ENCODE measurements at places on chromosomes 2 and 18.

DNA sequence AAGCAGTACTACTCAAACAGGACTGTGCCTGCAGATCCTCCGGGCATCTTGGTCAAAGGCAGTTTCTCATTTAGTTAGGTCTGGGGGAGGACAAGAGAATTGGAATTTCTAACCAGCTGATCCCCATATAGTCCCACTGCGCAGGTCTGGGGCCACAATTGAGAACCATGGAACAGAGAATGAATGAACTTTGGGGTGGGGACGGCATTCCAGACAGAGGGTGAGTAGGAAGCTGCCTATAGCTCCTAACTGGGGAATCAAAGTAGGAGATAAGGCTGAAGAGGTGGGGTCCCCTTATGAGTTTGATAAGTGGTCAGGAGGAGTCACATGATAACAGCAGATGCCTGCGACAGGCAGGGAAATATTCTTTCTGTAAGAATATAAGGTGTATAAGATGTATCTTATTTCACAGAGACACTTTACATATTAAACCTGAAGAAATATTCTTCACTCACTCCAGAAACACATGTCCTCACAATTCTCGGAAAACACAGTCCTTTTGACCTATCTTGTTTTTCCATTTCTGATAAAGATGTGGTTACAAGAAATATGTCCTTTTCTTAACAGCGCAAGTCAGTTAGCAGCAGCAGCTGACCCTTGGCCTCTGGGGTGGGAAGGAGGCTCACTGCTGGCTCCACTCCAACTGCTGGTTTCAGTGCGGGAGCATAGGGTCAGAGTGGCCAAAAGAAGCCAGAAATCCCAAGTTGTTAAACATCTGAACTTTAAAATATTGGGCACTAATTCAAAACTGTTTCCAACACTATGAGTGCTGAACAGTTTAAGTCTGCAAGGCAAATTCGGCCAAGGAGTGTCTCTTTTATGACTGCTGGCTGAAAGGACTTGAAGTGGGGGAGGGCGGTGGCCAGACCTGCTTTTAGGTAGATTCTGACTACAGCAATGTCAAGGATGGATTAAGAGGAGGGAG is 12.6 kb upstream of the TMEM214 start:
- no peak for DNase-seq

DNA sequence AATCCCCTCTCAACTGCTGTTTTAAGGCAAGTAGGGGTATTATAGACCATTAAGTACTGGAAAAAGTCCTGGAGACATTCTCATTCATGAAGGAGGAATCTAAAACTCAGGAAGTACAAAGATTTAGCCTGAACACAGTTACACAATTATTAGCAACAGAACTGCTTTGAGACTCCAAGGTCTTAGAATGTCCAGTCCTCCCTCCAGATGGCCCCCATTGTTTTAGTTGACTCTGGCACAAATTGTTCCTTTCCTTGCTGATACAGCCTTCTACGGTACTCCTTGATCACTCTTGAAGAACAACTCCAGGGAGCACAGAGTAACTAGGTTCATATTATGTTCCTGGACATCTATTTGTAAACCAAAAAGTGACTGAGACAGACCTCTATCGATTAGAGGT is 210.1 kb upstream of the RND3 start:
- no peak for DNase-seq

GRCh38 chr2:241764275-241765241 is 12.1 kb upstream of the GAL3ST2 start:
- DNase-seq: no peak

GRCh38 chr18:38458698-38459097 is 893.1 kb upstream of the CELF4 start:
- DNase-seq: no peak

DNA sequence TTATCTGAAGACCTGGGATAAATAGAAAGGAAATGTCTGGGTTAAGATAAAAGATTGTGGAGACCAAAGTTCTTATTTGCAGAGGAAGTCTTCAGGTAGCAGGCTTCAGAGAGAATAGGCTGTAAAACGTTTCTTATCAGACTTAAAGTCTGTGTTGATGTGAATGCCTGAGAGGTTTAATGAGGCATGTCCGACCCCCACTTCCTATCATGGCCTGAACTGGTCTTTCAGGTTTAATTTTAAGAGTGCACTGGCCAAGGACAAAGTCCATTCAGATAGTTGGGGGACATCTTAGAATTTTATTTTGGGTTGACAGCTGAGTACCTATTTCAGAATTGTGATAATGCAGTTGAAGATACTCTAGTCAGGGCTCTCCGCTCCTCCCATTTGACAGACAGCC is 92.1 kb downstream of the ATL2 start:
- peak; percentile 11 for DNase-seq

DNA sequence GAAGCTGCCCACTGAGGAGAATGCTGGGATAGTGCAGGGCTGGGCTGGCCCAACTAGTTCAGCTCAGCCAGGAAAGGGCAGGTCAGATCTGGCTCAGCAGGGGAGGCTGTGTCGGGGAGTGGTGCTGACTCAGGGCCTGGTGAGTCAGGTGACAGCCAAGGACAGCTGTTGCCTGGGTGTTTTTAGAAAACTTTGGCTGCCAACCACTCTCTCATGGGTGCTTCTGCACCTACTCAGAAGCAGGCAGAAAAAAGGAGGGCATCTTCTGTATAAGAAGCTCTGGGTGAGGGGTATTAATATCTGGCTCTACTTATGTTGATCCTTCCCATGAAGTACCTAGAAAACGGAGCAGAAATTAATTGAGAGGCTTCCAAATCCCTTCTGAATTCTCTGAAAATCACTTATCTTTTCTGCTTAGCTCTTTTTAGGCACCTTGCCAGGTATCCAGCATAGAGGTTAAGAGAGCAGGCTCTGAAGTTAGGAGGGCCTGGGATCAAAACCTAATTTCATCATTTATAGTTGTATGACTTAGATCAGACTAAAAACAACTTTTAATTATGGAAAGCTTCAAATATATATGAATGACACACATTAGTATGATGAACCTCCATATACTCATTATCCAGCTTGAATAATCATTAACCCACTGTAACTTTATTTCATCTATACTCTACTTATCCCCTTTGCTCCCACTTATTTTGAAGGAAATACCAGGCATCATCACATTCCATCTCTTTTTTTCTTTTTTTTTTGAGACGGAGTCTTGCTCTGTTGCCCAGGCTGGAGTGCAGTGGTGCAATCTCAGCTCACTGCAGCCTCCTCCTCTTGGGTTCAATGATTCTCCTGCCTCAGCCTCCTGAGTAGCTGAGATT is 15.5 kb upstream of the RAB10 start:
- peak; percentile 95 for DNase-seq

GRCh38 chr2:217795706-217796465 is 206.9 kb downstream of the TNS1 start:
- no peak for DNase-seq

GRCh38 chr2:103183061-103183460 is 421.2 kb downstream of the TMEM182 start:
- no peak for DNase-seq

- DNase-seq: peak; percentile 86
Observed at GRCh38 chr2:84901593-84902120, 3.8 kb upstream of the TMSB10 start.
